Cortex of kidney (tissue), 1 donor: ENCODE measurements at places on chromosomes 16 and 17.

DNA sequence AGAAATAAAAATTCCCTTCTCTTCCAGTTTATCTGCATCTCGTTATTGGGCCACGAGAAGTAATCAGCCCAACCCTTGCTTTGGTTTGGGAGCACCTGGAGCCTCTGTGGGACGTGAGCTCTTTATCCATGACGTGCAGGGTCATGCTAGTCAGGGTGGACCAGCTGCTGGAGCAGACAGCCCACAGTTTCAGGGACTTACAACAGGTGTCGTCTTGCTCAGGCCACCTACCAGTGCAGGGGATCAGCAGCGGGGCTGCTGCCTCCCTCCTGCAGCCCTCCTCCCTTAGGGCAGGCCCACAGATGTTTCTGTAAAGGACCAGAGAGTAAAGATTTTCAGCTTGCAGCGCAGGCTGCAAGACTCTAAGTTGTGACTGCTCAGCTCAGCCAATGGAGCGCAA is 16.9 kb downstream of the ADAD2 start:
- DNase-seq = no peak

GRCh38 chr17:71488851-71489250 is 632.0 kb upstream of the SOX9 start:
- DNase-seq = no peak

GRCh38 chr16:20504418-20504817 is 53.1 kb downstream of the ACSM2A start:
- DNase-seq = no peak

DNA sequence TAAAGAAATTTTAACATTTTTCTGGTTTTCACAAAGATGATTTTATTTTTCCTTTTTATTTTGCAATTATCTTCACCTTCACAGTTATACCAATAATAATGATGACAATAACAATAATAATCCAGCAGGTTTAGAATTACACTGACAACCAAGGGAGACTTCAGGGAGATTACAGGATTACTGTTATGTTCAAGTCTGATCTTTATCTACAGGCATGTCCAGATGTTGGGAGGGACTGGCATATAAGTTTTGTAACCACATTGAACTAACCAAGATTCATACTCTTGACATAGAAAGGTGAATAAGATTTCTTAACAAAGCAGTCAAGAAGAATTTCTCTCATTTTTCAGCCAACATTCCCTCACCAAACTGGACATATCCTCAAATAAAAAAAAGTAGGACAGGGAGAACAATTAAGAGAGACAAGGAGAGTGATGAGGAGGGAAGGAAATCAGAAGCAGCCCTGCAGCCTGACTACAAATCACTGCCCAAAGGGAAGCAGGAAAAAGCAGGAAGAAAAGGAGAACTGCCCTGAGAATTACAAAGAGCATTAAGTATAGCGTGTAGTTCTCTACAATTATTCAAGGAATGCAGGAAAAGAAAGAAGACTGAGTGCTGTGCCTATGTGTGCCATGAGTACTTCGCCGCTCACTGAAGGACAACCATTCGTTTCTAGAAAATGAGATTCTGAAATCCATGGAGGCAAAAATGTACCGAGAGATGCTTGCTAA is 155.7 kb upstream of the C17orf78 start:
- DNase-seq = no peak

- DNase-seq = no peak
These were observed 73.2 kb downstream of the MYH10 start for GRCh38 chr17:8557176-8557806.

DNA sequence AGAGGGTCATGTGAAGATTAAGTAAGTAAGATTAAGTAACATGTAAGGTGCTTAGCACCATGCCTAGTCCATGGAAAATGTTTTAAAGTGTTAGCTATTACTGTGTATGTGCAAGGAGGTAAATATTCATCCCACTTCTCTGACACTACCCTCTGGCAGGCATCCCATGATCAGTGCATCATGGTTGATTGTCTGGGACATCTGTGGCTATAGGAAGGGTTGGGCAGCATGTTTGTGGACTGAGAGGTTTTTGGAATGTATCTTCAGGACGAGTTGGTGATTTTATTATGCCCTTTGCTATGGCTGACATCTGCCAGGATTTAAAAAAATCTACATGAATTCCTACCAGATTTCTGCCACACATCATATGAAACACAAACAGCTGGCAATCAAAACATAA is 6.5 kb upstream of the TAOK1 start:
- DNase-seq = no peak

DNA sequence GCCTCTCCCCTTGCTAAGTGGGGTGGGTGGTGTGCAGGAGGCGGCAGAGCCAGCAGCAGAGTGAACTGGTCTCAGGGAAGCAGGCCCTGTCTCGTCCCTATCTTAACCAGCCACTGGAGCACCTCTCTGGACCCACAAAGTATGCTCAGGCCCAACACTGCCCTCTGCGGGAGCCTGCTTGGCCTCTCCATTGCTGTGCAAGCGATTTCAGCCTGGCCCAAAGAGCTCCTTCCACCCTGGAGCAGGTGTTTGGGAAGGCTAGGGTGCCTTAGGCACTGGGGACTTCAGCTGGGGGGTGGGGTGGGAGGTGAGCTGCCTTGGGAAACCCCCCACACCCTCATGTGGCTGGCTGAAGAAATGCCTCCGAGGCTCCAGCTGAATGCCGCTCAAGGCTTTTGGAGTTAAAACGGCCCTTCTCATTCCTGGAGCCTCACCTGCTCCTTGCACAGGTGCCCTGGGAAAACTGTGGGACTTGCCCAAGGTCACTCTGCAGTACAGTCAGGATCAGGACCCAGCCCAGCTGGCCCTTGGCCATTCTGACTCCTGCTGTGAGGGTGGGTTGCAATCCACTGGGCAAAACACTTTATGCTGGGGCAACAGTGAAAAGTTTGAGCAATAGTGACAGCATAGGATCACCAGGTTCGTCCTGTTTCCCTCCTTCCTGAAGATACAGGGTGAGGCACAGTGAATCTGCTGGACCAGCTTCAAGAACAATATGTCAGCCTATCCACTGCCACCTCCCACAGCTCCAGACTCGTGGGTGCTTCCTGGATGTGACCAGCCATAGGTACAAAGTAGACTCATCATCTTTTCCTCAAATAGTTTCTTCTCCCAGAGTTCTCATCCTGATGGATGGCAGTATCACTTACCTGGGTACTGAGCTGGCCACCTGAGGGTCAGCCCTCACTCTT is 5.9 kb upstream of the UBE2O start:
- DNase-seq = no peak

- no peak for DNase-seq
These were observed 1.3 kb downstream of the ZNF276 start for GRCh38 chr16:89722392-89723278.

- DNase-seq = no peak
These were observed 911.6 kb downstream of the KCNJ2 start for GRCh38 chr17:71080937-71081336.

GRCh38 chr16:85395207-85395912 is 217.8 kb upstream of the GSE1 start:
- DNase-seq = no peak

- DNase-seq = no peak
These were observed 78.0 kb downstream of the ANKFN1 start for GRCh38 chr17:56231252-56231651.

DNA sequence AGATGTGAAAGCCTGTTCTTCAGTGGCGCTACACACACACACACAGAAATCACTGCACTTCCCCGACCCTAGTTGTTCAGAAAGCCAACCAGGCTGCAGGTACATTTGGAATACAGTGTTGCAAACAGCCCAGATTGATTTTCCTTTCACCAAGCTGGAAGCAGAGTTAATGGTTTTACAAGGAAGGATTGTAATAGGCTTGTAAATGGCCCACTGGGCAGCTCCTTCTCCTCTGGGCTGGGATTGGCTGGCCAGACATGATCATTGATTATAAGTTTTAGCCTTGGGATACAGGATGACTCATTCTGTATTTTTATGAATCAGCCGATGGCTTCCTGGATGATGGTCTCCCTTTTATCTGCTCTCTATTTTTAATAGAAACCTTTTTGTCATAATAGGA is 2.5 kb downstream of the VAT1L start:
- no peak for DNase-seq

DNA sequence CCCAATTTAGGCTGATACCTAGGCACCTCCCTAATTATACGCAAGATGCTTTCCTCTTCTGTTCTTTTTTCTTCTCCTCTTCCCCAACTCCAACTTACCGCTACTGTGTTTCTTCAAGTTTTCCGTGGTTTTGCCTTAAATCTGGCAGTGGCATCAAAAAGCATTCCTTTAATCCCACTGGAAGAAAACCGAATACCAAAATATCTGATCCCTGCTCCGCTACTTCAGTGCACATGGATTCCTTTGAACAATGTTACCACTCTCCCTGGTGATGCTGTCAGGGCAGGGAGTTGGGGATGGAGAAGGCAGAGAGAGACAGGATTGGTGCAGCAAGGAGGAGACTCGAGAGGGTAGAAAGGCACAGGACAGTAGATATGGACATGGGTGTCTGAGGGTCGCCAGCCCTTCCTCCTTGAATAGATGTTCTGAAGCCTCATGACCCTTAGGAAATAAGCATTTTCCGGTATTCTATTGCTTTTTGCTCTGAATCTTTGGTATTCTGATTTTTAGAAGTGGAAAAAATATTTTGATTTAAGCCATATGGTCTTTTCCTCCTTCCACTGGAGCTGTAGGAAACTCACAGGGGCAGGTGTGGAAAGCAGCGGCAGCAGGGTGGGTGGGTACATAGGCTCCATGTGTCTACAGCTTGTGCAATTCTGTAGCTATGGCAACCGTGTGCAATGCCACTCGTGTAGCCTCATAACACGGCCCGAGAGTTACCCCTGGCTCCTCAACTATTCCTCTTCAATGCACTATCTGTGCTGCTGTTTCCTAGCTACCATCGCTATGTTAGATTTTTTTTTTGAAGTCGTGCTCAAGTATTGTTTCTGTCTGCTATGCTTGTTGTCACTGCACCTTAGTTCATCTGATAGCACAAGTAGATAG is 32.3 kb upstream of the TANC2 start:
- DNase-seq = no peak

DNA sequence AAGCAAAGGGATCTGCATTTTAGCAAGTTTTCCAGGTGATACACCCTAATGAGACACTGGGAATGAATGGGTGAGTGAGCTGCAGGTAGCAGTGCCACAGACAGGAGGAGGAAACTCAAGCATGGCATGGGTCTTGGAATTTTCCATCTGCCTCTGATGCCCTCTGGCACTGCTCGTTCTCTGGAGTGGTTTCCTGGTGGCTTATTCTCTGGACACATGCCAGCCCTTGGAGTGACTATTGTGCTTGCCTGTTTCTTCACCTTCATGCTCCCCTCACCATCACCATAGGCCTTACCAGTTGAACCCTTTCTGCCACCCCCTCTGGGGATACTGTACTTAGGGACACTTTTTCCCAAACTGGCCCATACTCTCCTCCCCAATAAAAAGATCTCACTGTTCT is 1.6 kb downstream of the COASY start:
- no peak for DNase-seq

GRCh38 chr16:67935101-67935401 is 1.6 kb downstream of the PSMB10 start:
- no peak for DNase-seq

- no peak for DNase-seq
These were observed 64.0 kb upstream of the DNAH17 start for GRCh38 chr17:78641243-78641642.
